ENCODE measurements at places on chromosomes 5 and 9. TPM values are rescaled to one million over a fixed set of nuclear protein-coding genes. Genes with fewer than 3 reads are reported as not detected.

Gene WNK2
- 7.4 TPM for total RNA-seq

Gene TCF7
- total RNA-seq: 0.84 TPM

DNA sequence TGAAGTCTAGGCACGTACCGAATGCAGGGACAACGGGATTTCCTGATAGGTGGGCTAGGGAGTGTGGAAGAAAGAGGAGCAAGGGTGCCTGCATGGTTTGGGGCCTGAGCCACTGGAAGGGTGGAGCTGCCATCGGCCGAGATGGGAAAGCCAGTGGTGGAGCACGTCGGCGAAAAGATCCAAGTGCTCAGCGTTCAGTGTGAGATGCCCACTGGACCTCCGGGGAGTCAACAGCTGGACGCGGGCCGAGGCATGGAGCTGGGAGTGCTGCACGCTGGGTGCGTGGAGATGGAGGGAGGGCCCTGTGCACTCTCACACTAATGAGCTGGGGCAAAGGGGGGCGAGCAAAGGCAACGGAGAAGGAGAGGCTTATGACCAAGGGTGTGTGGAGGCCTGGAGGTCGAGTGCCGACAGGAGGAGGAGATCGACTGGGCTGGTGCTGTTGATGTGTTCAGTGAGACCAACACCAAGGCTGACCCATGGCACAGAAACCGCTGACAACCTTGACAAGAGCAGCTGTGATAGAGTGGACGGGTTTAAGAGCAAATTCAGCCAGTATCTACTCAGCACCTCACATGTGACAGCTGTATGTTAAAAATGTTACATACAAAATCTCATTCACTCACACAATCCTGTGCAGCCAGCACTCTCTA, 85.7 kb downstream of the STK10 start:
- no peaks in the 10 kb centered on the region for H3K27me3 ChIP-seq
- H3K4me1 ChIP-seq: peaks cover 65% of the 10 kb centered on the region
- peak overlapping the region; percentile 62 for H3K27ac ChIP-seq
- no peak for DNase-seq
- peaks cover 7% of the 10 kb centered on the region for H3K36me3 ChIP-seq

Gene CARD6
- 2.2 TPM for total RNA-seq

- peaks cover 67% of the 10 kb centered on the region for H3K27me3 ChIP-seq
- no peak overlapping the region for H3K4me3 ChIP-seq
- H3K27ac ChIP-seq: no peak overlapping the region
- H3K36me3 ChIP-seq: no peaks in the 10 kb centered on the region
- DNase-seq: no peak
Measured at GRCh38 chr9:137156567-137157375, 13.1 kb downstream of the LRRC26 start.

GRCh38 chr5:42600441-42600840, 156.2 kb upstream of the CCDC152 start:
- peaks cover 9% of the 10 kb centered on the region for H3K4me1 ChIP-seq
- H3K4me3 ChIP-seq: no peak overlapping the region
- H3K27ac ChIP-seq: no peak overlapping the region

- no peak for DNase-seq
- H3K4me1 ChIP-seq: peaks cover 3% of the 10 kb centered on the region
- H3K27me3 ChIP-seq: no peaks in the 10 kb centered on the region
Measured at GRCh38 chr9:106626936-106627335, 236.0 kb upstream of the ZNF462 start.

GRCh38 chr9:93859431-93860215, 95.5 kb downstream of the BARX1 start:
- H3K36me3 ChIP-seq: no peaks in the 10 kb centered on the region
- no peak for DNase-seq
- H3K4me1 ChIP-seq: peaks cover 11% of the 10 kb centered on the region
- no peak overlapping the region for H3K27ac ChIP-seq

DNA sequence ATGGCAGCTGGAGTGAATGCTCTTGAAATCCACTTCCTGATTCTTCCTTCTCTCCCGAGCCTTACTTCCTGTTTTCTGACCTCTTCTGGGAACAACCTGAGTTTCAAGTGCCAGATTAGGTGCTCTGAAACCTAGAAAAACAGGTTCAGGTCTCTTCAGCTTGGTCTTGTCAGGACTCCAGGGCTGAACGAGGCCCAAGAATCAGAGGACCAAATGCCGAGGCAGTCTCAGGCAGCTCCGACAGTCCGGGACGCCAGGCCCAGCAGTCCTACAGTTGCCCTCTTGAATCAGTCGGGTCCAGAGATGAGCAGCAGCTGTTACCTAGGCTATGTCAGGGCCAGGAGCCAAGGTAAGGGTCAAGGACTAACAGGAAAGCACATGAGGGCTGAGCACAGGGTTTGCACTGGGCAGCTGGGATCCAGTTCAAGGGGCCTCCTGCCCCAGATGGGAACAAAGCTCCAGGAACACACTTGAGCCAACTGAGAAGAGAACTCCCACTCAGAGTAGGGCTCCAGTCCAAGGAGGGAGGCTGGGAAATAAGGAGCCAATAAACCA, 38.3 kb upstream of the ADRA1B start:
- DNase-seq: peak; percentile 66
- no peaks in the 10 kb centered on the region for H3K27me3 ChIP-seq
- H3K36me3 ChIP-seq: no peaks in the 10 kb centered on the region
- no peak overlapping the region for H3K4me3 ChIP-seq

Gene CATSPER3
- total RNA-seq: 0.31 TPM

Data from muscle of leg (tissue), 16 donors.